Osteocyte (in vitro differentiated cells): ENCODE measurements at places on chromosomes 1 and 21.
A peak's percentile ranks its signal among the peaks of the same experiment; 100 is the strongest.

DNA sequence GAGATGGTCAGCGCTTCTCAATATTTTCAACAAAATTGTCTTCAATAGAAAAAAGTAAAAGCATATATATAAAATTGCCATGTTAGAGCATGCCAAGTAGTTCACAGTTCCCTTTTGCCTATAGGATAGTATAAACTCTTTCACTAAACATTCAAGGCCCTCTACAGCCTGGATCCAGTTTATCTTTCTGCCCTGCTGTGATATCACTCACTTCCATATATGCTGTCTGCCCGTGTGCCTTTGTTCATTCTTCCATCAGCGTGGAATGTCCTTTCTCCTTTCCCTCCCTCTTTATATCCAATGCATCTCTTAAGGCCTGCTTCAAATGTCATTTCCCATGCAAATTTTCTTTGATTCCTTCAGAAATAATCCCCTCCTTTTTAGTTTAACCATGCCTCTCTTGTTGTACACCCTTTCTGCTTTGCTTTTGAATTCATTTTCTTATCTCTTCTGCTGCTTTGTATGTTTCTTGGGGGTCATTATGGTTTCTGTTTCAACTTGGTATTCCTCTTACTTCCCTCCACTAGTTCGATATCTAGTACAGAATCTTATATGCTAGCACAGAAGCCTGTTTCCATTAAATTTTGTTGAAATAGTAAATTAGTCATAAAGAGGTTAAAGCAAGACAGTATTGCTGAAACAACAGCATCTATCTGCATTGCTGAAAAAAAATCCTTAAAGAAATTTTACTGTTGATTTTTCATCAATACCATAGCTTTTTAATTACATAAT lies 44.7 kb downstream of the XCL2 start:
- no peak for DNase-seq

- DNase-seq, result no peak
These were observed 494.5 kb upstream of the PBX1 start for GRCh38 chr1:164064501-164064900.

GRCh38 chr1:39195166-39196111 lies 9.1 kb upstream of the MACF1 start:
- no peak for DNase-seq

DNA sequence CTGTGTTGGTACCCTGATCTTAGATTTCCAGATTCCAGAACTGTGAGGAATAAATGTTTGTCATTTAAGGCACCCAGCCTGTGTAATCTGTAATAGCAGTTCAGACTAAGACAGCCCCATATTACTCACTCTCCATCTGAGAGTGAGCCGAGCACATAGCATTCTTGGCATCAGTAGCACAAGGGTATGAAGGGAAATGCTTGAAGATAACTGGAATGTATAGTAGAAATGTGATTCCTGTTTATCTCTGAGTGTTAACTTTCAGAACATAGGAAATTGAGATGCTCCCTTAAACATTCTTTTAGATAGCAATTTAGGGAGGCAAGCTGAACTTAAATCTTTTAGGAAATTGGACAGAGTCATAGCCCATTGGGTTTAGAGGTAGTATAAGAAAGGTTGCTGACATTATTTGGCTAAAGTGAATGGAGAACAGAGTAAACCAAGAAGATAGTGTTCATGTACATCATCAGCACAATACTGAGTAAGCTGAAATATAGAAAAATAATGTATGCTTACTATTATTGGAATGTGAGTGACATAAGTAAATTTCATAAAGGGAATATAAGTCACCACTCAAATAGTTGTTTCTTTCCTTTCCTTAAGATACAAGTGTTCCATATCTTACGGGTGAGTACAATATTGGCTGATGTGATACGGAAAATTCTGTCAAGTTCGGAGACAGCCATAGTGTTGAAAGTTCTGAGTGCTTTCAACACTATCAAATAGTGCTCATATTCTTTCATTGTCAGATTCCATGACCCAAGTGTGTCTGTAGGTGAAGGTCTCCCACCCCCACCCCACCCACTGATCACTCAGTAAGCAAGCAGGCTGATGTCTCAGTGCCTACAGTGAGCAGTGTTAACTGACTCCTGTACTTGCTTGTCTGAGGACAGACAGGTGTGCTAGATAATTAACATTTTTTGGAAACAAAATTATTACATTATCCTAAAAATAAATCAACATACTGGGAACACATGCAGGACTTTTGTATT lies 73.7 kb downstream of the LRRC8D start:
- DNase-seq, result no peak

DNA sequence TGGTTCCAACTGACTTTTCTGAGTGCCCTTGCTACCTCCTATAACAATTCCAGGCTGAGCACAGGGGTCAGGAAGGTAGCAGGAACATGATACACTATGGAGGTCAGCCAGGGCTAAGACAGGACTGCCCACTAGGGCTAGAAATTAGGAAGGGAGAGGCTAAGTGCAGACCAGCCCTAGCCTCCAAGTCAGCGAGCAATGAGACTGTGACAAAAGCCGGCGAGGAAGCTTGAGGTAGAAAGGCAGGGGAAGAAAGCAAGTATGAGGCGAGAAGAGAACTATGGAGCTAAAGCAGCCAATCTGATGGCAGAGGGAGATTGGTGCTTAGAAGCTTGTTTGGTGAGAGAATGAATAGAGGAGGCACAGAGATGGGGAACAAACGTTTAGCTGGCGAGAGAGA lies 4.7 kb downstream of the UROD start:
- DNase-seq, result peak; percentile 23

DNA sequence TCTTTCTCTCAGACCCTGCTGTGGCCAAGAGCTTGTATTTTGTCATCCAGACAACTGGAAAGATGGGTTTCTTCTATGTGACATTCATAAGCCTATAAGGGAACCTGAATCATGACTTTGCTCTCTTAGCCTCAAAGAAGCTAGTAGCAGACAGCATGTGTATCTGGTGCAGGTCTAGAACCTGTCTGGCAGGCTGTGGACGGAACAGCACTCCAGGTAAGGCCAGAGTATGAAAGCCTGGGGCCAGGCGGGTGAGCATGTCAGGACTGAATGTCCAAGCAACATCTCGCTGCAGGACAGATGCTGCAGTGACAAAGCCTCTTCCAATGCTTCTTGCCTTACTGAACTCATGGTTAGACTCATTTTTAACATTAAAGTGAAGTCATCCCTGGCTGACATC lies 32.8 kb downstream of the AKNAD1 start:
- no peak for DNase-seq

DNA sequence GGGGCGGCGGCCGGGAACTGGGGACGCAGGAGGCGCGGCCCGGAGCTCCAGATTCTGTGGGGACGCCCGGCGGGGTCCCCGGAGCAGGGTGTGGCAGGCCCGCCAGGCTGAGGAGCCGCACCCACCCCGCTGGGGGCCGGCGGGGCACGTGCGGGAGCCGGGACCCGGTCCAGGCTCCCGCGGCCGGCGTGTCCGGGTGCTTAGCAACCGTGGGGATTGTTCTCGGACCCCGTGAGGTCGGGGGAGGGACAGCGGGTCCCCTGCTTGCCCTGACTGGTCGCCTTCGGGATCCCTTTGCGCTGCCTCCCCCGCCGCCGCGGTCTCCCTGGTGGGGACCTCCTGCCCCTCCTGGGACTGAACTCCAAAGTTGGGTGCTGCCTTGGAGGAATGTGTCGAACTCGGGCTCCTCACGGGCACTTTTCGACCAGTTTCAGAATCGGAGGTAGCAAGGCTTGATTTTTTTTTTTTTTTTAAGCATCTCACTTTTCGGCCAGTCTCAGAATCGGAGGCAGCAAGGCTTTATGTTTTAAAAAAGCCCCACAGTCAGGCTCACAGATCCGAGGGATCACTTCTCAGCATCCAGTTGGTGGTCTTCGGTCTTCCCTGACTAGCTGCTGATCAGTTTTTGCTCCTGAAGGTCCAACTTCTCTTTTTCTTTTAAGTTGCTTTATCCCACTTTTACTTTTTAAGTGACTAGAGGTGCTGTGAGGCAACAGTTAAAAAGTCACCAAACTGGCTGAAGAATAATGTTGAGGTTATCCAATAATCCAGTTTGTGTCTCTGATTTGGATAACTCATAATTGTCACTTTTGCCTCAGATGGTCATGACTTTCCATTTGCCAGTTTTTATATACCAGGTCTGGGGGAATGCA lies 648 bp downstream of the FAM76A start:
- DNase-seq, result peak; percentile 87

DNA sequence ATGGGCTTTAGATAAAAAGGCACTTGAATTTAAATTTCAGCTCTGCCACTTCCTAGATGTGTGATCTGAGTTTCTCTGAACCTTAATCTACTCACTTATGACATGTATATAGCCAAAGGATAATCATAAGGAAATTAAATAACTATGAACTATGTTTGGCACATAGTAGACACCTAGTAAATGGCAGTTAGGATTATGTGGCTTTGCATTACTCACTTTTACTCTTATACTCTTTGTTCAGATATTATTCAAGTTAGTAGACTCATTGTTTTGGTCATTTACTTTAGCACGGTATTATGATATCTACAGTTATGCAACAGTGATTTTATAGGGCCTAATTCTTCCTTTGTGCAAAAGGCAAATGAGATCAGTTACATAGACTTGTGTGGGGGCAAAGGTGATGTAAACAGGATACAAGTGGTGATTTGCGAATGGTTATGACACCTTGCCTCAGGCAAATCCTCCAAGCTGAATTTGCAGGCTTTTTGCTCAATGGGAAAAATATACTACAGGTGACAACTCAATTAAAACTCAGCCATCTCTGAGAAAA lies 297.2 kb upstream of the PBX1 start:
- DNase-seq, result no peak

- no peak for DNase-seq
These were observed 257.0 kb downstream of the HHIPL2 start for GRCh38 chr1:222290866-222291265.

DNA sequence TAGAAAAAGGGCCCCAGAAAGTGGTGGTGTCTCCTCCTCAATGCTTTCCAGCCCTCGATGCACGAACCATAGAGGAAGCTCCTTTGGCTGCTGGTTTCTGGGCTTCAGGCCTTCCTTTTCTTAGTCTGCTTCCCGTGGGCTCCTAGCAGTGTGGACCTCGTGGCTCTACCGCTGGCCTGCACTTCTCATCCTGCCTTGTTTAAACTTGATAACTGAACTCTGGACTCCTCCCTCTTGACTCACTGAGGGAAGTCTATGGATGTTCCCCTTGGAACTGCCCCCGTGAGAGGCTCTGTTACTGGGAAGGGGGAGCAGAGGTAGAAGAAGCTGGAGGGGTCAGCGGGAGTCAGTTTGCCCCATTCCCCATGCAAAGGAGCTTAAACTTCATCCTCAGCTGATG lies 75.3 kb upstream of the WDR26 start:
- DNase-seq, result no peak

DNA sequence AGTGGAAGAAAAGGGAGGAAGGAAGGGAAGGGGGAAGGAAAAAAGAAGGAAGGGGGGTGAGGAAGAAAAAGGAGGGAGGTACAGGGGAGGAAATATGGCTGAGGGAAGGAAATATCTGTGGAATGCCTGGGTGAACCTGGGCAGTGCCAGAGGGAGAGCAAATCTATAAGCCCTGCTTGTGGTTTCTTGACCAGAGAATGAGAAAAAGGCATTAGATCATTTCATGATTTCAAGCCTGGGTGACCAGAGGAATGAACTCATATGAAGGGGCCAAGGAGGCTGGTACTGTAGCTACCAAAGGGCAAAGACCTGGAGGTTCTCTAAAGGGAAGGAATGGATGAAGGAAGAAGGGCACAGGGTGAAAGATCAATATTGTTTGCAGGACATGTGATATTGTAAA lies 31.4 kb downstream of the GNG12 start:
- no peak for DNase-seq
